ENCODE measurements at places on chromosomes 4 and X. TPM values are rescaled to one million over a fixed set of nuclear protein-coding genes. Genes with fewer than 3 reads are reported as not detected.

DUSP21 gene
- not detected for polyA plus RNA-seq

EFHC2 gene
- polyA plus RNA-seq, result 0.91 TPM

FAAH2 gene
- polyA plus RNA-seq, result 3.6 TPM

GAGE12E gene
- polyA plus RNA-seq, result not detected

ZFYVE28 gene
- 3.1 TPM for polyA plus RNA-seq

RHOXF2 gene
- polyA plus RNA-seq, result not detected

HSD17B13 gene
- 0.09 TPM for polyA plus RNA-seq

AFP gene
- 6.1 TPM for polyA plus RNA-seq

RPGR gene
- 1.2 TPM for polyA plus RNA-seq

GCNA gene
- polyA plus RNA-seq, result 0.41 TPM

- DNase-seq, result no peak
These were observed 3.6 kb upstream of the ASB11 start for GRCh38 chrX:15319075-15319474.

- DNase-seq, result no peak
These were observed 97.3 kb downstream of the NR3C2 start for GRCh38 chr4:148344941-148345340.

GRCh38 chr4:153643406-153644383, 40.4 kb upstream of the TLR2 start:
- DNase-seq, result no peak

DNA sequence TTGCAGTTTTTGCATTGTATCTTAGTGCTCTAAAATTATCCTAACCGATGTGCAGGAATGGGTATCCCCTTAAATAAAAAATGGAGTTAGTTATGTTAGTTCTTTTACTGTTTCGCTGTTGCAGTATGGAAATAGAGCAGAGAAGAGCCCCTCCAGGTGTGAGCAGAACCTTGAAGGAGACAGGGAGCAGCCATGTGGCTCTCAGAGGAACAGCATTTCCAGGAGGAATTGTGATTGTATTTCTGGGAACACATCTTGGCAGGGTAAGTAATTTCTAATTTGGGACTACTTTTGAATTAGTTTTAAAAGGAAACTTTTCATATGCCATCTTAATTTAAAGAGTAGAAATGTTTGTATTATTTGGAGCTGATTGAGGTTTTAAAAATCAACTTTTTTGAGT, 5.3 kb upstream of the CCDC158 start:
- no peak for DNase-seq

DNA sequence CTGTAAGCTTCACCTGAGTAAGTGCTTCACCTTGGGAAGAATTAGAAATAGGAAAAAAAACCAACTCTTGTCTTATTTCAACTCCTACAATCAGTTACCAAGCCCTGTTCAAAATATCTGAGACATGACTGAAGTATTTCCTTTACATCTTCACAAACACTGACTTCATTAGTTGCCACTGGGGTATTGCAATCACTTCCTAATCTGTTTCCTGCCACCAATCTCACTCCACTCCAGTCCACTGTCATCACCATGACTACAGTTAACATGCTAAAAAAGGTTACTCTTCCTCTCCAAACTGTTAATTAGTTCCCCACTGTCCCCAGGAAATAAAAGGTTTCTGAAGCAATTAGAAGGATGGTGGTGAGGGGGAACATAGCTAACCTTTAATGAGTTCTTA, 3.3 kb upstream of the SUPT20HL1 start:
- no peak for DNase-seq

GRCh38 chr4:74072739-74073138, 26.3 kb downstream of the CXCL2 start:
- no peak for DNase-seq

DNA sequence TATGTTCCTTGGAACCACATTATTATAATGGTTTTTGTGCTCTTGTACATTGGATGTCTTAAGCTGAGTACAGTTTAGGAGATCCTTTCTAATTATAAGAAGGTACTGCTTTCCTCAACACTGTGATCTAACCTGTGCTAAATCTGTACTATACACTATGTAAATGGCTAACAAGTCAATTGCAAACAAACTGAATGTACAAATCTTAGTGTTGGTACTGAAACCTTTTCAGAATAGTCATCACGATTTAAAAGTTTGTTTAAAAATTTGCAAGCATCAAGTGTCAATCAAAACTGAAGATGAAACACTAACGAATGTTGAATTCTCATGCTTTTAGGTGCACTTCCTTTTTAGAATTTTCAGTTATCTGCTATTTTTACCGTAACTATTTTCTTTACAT, 2090.4 kb upstream of the TENM3 start:
- no peak for DNase-seq

DNA sequence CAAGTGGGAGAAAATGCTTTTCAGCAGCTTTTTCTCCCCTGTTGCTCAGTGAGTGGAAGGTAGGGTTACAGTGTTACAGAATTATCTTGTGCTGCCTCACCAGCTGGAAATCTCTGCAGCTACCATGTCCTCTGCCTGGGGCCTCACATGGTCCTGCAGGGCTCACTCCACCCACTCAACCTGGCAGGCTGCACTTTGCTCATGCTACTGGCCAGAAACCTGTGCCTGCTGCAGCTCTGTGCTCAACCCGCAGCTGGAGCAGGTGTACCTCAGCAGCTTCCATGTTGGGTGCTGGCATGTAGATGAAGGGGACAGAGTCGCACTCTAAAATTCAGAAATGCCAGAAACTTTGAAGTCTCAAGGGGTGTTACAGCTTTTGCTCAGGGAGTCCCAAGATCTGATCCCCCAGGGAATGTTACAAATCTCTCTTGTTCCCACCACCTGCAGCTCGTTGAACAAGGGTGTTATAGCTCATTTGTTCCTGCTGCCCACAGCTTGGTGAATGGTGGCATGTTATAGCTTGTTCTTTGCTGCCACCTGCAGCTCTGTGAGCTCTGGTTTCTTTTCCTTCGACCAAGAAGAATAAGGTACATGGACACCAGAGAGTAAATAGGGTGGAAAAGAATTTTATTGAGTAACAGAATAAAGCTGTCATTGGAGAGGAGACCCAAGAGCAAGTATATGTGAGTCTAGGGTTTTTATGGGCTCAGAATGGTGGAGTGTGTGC, 845.8 kb downstream of the TECRL start:
- DNase-seq, result no peak

DNA sequence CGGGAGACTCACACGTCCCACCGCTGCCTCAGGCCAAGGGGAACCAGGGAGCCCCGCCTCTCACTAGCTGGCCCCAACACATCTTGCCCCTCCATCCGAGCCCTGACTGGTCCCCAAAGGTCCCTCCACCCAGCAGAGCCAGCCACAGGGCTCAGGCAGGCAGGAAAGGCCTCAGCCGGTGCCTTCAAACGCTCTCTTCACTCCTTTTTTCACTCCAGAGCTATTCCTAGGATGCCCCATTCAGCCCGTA, 1.5 kb upstream of the ARHGAP4 start:
- DNase-seq, result no peak

- no peak for DNase-seq
These were observed 121.0 kb upstream of the TEX13D start for GRCh38 chrX:124211312-124211942.

Measured in H1 (cell line).